ENCODE measurements at places on chromosomes 3 and 15. TPM values are rescaled to one million over a fixed set of nuclear protein-coding genes. Genes with fewer than 3 reads are reported as not detected.
A peak's percentile ranks its signal among the peaks of the same experiment; 100 is the strongest.

The RARRES1 gene
- total RNA-seq = 0.16 TPM

DNA sequence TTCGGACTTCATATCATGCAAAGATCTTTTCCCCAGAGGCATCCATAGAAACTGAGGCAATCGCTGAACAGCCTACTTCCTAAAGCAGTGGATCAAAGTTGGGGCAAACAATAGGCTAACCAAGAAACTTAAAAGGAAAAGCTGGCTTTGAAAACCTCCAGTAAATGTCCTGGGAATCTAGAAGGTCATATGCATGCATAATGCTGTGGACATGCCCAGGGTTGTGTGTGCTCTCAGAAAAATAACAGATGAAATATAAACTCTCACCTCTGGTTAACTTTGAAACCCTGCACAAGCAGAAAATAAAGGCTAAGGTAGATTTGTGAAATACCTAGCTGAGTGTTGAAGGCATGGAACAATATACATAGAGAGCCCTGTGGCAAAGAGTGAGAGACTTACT lies 96.3 kb downstream of the MYO9A start:
- no peak for DNase-seq

- DNase-seq = no peak
These were observed 107.7 kb downstream of the CHCHD4 start for GRCh38 chr3:14016900-14017475.

The SEMA6D gene
- total RNA-seq = not detected

GRCh38 chr3:101878589-101878988 lies 29.3 kb downstream of the NFKBIZ start:
- DNase-seq = no peak

- no peak for DNase-seq
These were observed 23.9 kb downstream of the RBPMS2 start for GRCh38 chr15:64751464-64751863.

DNA sequence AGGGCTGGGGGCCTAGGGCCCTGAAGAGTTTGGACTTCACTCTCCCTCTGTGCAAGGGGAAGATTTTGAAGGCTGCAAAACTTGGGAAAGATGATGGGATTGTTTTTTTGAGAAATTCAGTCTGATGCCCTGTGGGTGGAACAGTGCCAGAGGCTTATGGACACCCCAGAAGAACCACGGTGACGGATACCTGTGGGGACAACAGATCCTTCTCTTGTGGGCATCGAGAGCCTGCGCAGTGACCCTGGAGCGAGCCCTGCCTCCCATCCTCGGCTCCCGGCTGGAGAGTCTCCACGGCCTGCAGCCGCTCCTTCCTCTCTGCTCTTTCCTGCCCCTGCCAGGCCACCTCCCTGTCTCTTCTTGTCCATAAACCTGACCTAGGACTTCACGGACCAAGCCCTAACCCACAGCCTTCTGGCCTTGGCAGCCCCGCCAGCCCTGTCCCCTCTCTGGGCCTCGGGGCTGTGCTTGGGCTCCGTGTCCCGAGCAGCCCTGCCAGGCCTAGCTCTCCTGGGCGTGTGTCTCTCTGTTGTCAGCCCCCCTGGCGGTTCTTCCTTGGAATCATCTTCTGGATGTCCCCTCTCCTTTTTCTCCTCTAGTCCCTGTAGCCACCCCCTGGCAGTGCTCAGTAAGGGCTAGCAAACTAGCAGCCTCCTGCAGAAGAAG lies 98.4 kb downstream of the VGLL4 start:
- no peak for DNase-seq

The RASGRF1 gene
- 1.1 TPM for total RNA-seq

The CCDC80 gene
- 0.80 TPM for total RNA-seq

- no peak for DNase-seq
These were observed 15.2 kb downstream of the PRICKLE2 start for GRCh38 chr3:64209866-64210621.

- DNase-seq = no peak
These were observed 16.2 kb upstream of the ZFYVE19 start for GRCh38 chr15:40790718-40791117.

DNA sequence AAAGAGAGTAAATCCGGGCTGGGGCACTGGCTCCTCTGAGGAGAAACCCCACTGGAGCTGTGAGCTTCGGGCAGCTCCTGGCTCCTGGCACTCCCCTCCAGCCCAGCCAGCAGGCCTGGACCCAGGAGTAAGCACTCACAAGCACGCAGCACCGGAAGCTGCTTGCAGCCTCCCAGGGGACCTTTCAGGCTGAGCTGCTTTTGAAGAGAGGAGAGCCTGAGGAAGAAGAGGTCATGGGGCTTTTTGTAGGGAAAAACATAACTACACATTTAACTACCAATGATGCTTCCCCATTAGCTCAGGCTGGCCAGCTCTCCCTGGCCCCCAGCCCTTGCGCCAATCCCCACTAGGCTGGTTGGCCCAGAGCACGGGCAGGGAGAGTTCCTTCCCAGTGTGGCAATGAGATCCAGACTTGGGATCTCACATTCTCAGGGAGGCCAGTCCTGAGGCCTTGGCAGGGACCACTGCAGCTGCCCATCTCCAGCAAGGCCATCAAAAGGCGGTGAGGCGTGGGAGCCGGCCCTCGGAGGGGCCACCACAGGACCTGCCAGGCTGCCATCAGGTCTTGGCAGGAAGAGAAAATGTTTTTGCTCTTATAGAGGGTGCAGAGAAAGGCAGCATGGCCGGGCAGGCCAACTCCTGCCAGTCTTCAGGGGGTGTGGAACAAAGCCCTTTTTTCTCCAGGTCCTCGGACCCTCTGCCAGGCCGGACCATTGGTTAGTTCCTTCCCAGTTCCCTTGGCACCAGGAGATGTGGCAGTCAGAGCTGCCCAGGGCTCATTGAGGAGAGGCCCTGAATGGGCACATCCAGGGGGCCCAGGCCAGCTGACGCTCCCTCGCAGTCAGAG lies 41.5 kb upstream of the MFGE8 start:
- no peak for DNase-seq

DNA sequence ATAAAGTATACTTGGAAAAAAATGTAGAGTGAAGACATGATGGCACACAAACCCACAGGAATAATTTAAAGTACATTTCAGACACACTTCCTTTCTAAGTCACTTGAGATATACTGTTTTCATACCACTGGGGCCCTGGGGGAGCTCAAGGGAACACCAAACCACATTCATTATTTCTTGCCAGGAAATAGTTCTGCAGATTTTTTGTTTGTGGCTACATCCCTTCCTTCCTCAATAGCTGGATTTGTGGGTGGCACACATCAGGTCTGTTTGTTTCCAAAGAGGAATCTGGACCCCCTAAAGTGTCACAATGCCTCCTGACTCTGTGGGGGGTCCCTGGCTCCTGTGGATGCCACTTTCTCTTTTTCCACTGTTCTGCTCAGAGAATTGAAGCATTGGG lies 153.5 kb upstream of the COL8A1 start:
- DNase-seq = no peak

GRCh38 chr3:100838157-100838556 lies 128.9 kb downstream of the TFG start:
- DNase-seq = no peak

The MYLK gene
- 1.6 TPM for total RNA-seq

GRCh38 chr3:146974001-146974400 lies 368.9 kb upstream of the PLSCR5 start:
- no peak for DNase-seq

DNA sequence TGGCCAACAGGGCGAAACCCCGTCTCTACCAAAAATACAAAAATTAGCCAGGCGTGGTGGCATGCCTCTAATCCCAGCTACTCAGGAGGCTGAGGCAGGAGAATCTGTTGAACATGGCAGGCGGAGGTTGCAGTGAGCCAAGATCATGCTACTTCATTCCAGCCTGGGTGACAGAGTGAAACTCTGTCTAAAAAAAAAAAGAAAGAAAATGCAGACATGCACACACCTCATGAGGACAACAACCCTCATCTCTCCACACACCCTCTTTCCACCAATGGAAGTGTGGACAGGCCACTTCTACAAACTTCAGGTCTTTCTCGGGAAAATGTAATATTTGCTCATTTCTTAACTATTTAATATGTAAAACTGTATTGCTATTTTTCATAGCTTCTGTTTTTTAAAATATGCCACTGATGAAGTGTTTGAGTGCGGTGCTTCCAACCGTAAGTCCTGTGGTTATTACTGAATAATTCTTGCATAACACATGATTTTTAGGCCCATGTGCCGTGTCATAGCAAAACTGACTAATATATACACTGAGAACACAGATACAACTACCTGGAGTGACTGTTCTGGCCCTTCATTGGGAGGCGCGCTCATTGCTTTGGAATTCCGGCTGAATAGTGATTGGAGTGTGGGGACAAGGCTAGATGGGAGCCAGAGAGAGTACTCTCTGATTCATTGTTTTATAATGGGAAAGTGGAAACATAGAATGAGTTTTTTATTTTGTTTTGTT lies 23.1 kb downstream of the LRRC31 start:
- DNase-seq = peak; percentile 46

- DNase-seq = no peak
These were observed 16.3 kb upstream of the IQCF2 start for GRCh38 chr3:51845129-51845528.

DNA sequence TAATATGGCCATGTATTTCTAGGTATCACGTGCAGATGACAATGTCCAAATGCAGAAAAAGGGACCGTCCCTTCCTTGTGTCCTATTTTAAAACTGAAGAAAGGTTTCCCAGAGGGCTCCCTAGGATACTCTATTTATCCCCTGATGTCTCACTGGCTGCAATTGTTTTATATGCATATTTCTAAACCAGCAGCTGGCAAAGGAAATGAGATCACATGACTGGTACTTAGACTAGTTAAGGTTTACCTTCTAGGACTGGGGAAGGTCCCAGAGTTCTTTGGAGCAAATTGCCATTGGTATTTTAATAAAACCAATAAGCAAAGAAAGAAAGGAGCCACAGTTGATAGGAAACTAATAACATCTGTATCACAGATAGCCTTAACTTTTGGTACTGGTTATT lies 29.5 kb downstream of the GTF2E1 start:
- no peak for DNase-seq

DNA sequence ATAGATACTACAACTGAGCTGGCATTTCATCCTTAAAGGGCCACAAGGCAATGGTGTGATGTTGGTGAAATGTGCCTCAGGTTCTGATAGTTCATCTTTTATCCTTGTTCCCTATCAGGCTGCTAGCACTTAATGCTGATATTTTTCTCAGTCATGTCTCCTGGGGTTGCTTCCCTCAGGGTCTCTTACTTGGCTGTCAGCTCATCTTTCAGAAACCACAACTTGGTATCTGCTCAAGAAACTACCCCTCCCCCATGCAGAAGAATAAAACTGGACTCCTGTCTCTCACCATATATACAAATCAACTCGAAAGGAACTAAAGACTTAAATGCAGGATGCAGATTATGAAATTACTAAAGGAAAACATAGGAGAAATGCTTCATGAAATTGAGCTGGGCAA lies 308.1 kb downstream of the CHST2 start:
- no peak for DNase-seq

The CASR gene
- total RNA-seq = 0.13 TPM

The TMEM207 gene
- not detected for total RNA-seq

The ZBTB47 gene
- total RNA-seq = 3.1 TPM

DNA sequence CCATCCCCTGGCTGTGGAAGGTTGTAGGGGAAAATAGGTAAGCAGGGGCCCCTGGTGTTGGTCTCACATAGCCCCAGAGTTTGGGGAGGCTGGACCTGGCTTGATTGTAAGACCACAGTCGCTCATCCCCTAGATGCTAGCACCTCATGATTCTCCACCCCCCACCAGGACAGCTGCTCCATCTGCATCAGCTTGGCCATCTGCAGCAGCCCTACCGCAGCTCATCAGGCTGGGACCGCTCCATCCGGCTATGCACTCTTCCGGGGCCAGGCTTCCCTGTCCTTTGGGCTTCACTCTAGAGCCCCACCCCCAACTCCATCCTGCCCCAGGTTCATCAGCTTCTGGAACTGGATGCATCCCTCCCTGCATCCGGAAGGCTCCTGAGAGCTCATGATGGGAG lies 12.6 kb downstream of the SCN5A start:
- no peak for DNase-seq

DNA sequence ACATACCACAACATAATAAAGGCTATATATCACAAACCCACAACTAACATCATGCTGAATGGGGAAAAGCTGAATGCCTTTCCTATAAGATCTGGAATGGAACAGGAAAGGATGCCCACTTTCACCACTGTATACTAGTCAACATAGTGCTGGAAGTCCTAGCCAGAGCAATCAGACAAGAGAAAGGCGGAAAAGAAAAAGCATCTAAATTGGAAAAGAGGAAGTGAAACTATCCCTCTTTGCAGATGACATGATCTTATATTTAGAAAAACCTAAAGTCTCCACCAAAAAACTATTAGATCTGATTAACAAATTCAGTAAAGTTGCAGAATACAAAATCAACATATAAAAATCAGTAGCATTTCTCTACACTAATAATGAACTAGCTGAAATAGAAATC lies 14.6 kb upstream of the PIK3CA start:
- no peak for DNase-seq

DNA sequence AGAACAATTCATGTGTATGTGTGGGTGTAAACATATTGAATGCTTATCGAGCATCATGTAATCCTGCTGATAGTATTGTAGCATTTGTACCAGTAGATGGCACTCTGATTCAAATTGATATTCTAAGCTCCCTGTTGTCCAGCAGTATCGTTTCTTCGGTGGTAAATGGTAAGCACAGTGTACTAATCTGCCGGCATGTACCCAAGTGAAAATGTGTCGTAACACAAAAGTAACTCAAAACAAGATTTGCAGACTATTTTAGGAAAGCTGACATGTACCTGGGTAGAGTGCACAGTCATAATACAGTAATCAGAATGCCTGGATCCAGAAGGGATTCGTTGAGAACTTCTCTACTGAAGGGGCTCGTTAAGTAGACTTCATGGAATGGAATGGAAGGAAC lies 31.7 kb upstream of the MNS1 start:
- DNase-seq = peak; percentile 31

GRCh38 chr3:71695000-71695482 lies 30.2 kb downstream of the EIF4E3 start:
- DNase-seq = no peak

DNA sequence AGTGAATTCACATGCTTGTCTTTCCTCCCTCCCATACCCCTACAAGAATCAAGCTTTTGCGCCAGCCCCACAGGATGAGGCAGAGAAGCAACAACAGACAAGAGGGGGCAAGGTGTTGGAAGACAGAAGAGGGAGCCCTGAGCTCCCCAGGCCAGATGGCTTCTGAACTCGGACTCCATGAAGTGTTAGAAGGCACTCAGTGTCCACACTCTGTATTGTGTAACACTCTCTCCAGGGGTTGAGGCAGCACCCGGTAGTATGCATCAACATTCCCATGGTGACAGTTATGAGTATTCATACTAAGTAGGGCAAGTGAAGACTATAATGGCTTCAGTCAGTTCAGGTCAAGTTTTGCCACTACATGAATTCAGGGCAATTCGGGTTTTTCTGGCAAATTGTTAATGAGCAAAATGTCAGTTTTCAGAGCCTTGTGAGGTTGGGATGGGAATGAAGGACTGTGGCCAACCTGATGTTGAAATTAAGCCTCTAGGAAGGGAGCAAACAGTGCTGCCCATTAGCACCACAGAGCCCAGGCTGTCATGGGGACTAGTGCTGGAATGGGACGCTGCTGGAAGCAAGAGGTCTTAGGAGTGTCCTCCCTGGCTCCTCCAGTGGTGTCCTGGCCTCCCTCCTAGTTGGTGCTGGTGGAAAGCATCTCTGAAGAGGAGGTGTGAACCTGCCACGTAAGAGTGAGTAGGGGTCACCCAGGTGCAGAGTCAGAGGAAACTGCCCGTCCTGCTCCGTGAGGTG lies 79.4 kb downstream of the KLF15 start:
- DNase-seq = no peak

GRCh38 chr3:32430900-32431299 lies 39.2 kb downstream of the CMTM7 start:
- DNase-seq = no peak

Measured in GM12878 (cell line).